GM06990 (cell line): ENCODE measurements at places on chromosomes 2 and 18.

DNA sequence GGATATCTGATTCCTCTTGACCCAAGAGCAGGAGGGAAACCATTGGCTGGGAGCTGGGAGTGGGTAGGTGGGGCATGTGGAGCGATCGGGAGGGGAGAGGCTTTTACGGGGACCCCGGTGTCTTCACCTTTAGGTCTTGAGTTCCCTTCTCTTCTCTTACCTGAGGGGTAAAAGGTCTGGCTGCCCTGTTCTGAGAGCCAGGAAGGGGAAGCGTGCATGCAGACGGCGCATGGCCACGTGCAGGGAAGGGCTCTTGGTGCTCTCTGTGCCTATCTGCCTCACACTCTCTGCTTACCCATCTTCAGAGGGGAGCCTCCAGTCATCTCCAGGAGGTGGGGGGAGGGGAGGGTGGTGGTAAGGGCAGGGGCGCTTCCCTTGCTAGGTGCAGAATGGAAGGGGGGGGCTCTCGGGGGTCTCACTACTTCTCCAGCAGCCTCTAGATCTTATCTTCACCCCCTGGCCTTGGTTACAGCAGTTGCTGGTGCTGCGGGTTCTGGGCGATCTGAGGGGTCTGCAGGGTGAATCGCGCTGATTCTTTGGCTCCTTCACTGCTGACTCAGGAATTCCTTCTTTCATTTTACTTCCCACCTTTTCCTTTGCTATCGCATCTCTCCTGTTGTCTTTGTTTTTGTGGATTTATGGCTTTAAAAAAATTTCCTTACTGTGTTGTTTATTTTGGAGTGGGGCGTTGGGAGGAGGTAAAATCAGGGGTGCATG, 225.8 kb upstream of the HS6ST1 start:
- DNase-seq, result no peak

DNA sequence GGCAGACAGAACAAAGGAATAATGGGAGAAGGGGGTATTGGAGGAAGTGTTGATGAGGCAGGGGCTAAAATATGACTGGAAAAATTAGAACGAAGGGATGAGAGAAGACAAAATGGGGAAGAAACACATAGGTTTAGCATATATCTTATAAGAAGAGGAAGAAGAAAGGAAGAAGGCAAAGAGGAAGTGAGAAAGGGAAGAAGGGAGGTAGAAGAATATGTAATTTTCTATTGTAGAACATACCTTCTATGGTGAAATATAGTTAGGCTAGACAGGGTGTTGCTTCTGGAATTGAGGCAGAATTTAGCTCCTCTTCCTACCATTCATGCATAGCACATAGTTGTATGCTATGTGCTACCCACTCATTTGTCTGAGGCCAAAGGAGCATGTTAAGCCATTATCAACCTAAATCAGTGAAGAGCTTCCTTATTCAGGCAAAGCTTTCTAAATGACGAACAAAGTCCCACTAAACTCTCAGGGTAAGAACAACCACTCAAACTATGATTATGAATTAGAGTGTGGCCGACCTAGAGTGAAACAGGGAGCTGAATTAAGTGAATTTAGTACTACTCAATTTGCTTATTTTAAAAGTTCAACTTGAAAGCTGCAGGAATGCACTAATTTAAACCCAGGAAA, 180.9 kb upstream of the GALNT5 start:
- no peak for DNase-seq

DNA sequence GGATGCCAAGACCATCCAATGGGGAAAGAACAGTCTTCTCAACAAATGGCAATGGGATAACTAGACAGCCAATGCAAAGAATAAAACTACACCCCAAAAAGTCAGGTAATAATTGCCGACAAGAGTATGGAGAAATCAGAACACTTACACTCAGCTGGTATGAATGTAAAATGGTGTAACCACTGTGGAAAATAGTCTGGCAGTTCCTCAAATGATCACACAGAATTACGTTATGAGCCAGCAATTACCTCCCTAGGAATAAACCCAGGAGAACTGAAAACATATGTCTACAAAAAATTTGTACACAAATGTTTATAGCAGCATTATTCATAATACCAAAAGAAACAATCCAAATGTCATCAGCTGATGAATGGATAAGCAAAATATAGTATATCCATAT, 8.8 kb downstream of the IWS1 start:
- DNase-seq, result no peak

- no peak for DNase-seq
These were observed 1.7 kb downstream of the HNRNPLL start for GRCh38 chr2:38600921-38601455.

DNA sequence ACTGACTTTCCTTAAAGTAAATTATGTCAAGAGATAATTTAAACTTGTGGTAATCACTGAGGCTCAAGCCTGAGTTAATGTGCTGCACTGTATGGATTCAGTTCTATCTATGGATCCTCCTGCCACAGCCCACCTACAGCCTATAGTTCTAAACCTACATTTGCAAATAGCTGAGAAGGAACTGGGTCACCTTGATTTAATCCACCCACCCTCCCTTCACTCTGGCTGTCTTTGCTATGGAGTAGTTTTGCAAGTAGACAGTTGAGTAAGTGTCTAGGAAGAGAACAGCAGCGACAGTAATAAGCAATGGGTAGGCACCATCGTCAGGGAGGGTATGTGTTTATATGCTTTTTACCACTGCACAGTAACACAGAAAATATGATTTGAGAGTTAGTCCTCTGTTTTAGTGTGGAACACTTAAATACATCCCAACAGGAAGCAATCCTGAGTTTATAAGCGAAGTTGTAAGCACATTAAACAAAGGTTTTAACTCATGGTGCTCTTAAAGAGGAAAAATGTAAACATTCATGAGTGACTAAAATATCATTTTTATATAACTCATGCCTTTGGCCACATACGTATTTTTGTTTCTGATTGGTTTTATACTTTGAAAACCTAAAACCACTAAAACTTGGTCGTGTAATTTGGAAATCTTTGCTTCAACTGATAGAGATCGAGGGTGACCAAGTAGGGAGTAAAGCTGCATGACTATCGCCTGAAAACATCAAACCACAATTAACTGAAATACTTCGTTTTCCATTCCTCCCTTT, 36.3 kb upstream of the CHRNA1 start:
- DNase-seq, result no peak

DNA sequence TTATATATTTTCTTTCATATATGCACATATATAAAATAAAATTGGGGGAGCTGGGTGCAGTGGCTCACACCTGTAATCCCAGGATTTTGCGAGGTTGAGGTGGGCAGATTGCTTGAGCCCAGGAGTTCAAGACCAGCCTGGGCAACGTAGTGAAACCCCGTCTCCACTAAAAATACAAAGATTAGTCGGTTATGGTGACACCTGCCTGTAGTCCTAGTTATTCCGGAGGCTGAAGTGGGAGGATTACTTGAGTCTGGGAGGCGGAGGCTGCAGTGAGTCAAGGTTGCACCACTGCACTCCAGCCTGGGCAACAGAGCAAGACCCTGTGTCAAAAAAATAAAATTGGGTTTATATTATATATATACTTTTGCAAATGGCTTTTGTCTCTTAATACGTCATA, 39.6 kb upstream of the TFCP2L1 start:
- no peak for DNase-seq
